ENCODE measurements at places on chromosomes 12 and 14.

DNA sequence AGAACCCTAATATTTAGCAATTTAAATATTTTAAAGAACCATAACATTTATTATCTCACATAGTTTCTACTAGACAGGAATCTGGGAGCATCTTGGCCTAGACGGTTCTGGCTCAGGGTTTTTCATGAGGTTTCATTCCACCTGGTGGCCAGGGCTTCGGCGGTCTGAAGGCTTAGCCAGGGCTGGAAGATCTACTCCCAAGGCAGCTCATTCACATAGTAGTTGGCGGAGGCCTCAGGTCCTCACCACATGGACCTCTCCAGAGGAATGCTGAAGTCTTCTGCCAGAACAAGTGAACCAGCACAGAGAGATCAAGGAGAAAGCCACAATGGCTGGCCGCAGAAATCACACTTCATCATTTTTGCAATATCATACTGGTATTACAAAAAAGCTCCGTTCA, 68.2 kb downstream of the SINHCAF start:
- no peak for DNase-seq

DNA sequence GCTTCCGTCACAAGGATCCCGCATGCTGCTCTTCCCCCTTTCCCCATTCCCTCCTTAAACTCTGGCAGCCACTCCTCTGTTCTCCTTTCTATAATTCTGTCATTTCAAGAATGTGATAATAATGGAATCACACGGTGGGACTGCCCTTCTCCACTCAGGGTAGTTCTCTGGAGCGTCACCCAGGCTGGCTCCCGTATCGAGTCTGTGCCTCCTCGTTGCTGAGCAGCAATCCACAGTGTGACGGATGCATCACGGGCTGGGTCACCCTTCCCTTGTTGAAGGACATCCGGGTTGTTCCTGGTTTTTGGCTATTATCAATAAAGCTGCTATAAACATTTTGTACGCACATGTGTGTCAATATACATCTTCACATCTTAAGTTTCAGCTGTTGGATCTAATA, 5.7 kb upstream of the SYNE3 start:
- no peak for DNase-seq

DNA sequence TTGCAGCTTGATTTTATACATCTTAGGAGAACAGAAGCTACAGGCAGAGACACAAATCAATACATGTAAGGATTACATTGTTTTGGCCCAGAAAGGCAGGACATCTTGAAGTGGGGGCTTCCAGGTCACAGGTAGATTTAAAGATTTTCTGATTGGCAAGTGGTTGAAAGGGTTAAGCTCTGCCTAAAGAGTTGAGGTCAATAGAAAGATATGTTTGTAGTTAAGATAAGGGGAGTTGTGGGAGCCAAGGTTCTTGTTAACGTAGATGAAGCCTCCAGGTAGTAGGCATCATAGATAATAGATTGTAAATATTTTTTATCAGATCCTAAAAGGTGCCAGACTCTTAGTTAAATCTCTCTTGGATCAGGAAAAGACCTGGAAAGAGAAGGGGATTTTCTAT, 5.5 kb upstream of the DHRS2 start:
- DNase-seq = no peak

- DNase-seq = peak; percentile 60
These were observed 842 bp downstream of the OAS2 start for GRCh38 chr12:112979041-112979680.

GRCh38 chr14:89851106-89851505, 103.4 kb downstream of the EFCAB11 start:
- no peak for DNase-seq

DNA sequence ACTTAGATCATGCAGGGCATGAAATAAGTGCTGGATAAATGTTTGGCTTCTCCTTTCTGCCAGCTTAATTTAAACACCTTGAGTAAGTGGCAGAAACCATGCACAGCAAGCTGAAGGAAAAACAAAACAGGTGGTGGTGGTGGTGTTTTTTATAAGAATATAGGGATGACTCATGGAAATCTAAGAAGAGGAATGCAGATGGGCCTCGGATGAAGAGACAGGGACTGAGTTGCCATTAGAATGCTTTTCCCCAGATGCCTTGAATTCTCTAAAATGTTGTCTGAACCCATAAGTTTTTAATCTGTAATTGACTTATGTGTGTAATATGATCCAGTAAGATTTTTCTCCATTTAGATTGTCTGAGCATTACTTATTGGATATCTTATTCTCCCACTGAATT, 93.1 kb upstream of the ZDHHC17 start:
- no peak for DNase-seq

GRCh38 chr12:66665435-66665985, 13.4 kb downstream of the GRIP1 start:
- no peak for DNase-seq

DNA sequence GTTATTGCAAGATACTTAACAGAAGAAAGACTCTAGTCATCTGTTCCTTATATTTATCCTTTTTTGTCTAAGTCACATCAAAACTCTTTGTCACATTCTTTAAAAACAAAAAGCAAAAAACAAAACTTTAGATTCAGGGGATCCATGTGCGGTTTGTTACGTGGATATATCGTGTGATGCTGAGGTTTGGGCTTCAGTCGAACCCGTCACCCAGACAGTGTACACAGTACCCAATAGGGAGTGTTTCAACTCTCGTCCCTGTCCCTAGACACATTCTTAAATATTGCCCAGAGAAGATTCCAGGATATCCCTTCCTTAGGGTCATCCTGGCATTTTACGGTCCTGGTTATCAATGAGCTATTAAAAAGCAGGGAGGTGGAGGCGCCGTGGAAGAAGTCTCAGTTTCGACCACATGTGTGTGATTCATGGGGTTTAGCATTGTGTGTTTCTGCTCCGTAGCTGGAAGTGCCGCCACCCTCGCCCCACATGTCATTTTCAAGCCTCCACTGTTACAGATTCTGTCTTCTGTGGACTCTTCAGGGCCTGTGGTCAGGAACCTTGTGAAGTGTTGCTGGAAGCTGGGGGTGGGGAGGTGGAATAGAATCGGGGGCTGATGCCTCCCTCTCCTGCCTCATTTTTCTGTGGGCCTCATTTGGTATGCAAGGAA, 19.9 kb downstream of the CCND2 start:
- DNase-seq = peak; percentile 50

DNA sequence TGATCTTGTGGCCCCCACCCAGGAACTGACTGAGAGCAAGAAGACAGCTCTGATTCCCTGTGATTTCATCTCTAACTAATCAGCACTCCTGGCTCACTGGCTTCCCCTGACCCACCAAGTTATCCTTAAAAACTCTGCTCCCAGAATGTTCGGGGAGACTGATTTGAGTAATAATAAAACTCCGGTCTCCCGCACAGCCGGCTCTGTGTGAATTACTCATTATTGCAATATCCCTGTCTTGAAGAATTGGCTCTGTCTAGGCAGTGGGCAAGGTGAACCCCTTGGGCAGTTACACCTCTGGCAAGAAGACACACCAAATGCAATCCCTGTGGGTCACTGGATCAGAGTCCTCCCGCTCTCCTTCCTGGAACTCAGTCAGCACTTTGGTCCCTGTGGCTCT, 21.3 kb downstream of the SLC7A7 start:
- DNase-seq = no peak

DNA sequence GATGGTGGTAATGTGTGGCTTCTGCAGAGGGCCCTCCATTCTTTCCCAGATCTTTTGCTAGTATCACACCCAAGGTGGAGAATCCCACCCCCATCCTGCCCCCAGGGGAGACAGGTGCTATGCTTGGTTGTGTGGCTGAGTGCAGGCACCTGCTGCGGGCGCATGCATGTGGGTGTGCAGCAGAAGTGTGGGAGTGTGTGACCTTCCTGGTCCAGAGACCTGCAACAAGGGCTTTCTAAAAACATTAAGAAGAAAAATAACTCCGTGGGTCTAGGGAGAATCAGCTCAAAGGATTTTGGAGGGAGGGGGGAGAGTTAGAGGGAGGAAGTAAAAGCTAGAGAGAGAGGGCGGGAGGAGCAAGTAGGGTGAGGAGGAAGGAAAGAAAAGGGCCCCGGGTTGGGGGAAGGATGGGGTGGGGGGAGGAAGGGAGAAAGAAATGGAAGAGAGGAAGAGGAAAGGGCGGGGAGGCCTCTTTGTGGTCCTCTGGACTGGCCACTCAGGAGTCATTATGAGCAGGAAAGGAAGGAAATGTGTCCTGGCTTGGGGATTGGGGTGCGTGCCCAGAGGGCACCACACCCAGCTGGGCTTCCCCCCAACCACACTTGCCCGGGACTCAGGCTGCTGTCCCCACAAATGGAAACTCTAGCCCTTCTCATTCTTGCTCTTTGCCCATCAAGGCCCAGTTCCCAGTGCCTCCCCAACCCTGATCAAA, 3.1 kb upstream of the FIGNL2 start:
- DNase-seq = no peak

DNA sequence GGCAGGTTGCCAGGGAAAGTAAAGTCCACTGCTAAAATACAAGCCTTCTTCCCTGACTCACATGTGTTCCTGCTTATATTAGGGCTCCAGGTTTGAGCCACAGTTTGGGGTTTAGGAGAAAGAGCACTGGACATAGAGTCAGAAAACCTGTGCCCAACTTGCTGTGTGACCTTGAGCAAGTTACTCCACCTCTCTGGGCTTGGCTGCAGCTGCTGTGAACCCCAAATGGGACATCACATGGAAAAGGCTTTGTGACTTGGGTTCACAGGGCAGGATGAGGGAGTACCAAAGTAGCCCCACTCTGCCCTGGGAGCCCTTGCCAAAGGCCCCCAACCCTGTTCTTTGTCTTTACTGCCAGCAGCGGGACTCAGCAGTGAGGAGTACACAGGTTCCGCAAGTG, 79.0 kb upstream of the NOS1 start:
- no peak for DNase-seq

- DNase-seq = no peak
These were observed 2.5 kb downstream of the CDCA4 start for GRCh38 chr14:105018414-105018813.

DNA sequence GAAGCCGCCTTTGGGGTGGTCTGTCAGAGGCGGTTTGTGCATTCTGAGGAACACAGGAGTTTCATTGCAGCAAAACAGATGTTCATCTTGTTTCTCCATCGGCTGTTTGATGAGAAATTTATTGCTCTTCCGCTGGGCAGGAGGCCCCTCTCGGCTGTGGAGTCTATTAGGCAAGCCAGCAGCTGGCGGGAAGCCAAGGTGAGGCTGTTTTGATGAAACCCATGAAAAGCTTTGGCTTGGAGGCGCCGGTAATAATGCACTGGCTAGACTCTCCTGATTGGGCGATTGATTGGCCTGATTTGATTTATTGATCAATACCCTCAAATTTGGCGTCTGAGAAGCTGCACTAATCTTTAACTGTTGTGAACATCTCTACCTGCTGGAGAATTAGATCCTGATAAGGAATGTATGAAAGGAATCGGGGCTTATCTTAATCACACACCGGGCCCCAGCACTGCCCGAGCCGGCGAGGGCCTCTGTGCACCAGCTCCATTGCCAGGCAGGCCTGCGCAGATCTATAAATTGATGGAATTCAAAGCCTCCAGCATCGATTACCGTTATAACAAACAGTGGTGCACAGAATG, 187.7 kb downstream of the PHETA1 start:
- no peak for DNase-seq

GRCh38 chr12:124730455-124730932, 133.2 kb downstream of the SCARB1 start:
- DNase-seq = no peak

GRCh38 chr12:100984796-100985195, 190.2 kb downstream of the ANO4 start:
- no peak for DNase-seq

- peak; percentile 57 for DNase-seq
These were observed 216.2 kb downstream of the DUSP6 start for GRCh38 chr12:89135976-89136634.

GRCh38 chr12:12901158-12901791, 9.9 kb downstream of the GPRC5A start:
- peak; percentile 36 for DNase-seq

- no peak for DNase-seq
These were observed 77.6 kb upstream of the TMEM260 start for GRCh38 chr14:56501909-56502530.

DNA sequence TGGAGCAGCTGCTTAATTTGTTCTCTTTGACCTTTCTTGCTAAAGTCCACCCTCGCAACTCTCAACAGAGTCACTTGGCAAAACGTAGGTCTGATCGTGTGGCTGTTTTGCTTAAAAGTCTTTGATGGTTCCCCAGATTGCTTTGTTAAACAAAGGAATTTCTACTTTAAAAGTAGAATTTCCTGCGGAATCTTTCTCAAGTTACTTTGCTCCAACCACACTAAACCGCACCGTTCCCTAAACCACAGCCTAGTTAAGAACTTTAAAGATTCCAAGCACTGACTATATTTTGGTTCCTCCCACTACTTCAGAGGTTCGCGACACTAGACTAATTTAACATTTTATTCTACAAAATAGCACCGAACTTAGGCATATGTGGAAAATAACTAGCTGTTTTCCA, 114.8 kb upstream of the FGD4 start:
- no peak for DNase-seq

- no peak for DNase-seq
These were observed 550 bp upstream of the RESF1 start for GRCh38 chr12:31958569-31959160.

DNA sequence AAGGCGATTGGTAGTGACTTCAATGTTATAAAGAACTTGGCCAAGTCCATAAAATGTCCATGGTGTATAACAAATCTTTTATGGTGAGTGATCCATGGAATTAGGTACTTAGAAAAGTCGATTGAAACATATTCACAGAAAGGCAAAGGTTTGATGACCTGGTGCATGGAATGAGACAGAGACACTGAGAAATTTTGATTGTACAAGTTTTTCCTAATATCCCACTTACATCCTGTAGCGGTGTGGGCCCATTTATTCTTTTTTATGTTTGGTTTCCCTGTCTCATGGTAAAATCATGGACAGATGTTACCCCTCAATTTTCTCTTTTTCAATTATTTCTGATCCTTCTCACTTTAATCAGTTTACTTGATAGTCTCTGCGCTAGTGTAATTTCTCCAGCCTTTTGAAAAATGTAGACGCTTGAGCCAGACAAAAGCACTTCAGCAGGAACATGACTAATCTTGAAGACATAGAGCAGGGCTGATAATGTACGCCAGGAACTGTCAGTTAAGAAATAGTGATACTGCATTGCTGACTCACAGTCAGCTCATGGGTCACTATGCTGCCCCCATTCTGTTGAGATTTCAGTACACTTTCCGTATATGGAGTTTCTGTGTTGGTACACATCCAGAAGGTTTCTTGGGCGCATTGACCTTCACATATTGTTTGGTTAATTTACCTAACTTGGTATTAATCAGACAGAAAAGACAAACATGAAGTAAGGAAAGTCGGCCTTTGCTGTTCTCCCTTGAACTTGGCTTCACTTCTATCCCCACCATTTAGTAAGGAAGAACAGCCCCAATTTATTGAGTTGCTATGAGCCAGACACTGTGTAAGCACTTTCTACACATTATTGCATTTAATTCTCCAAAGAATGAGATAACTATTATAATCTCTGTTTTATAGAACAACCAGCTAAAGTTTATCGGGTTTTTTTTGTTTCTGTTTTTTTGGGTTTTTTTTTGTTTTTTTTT, 841.7 kb downstream of the DIO2 start:
- no peak for DNase-seq

GRCh38 chr14:56199095-56199981, 81.1 kb downstream of the PELI2 start:
- no peak for DNase-seq

All from activated CD4-positive, alpha-beta T cell treated with anti-CD3 and anti-CD28 coated beads, Interleukin-2, Interleukin-4, amounts not matched to agents 100 ng/mL and 50 ng/mL, durations not matched to agents 16 hours and 8 hours (primary cell).